ENCODE measurements at places on chromosomes 3 and 15. TPM values are rescaled to one million over a fixed set of nuclear protein-coding genes. Genes with fewer than 3 reads are reported as not detected.
A peak's percentile ranks its signal among the peaks of the same experiment; 100 is the strongest.

DNA sequence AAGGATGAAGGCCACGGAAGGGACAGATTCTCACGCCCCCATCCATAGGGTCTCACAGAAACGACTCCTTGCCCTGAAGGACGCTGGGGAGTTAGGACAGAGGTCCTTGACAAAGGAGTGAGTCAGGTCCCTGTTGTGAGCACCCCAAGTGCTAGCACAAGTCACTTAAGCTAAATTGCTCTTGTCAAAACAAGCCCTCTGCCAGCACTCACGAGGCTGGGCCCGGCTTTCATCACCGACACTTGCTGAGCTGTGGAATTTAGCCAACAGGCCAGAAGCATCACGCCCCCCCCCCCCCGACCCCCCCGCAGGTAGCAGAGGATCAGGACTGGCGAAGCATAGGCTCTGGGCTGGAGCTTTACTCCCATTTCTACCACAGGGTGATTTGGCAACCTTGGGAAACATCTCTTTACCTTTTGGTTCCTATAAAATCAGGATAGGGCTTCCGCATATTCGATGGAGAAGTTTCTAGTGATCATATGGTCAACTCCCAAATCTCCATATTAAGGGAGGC, 75.4 kb downstream of the ADCY5 start:
- no peak for DNase-seq

GOLGA6D gene
- not detected for total RNA-seq

GOLGA6A gene
- total RNA-seq, result not detected

GRCh38 chr3:195214381-195214780, 56.6 kb downstream of the XXYLT1 start:
- no peak for DNase-seq

NR2F2 gene
- 22.0 TPM for total RNA-seq

DNA sequence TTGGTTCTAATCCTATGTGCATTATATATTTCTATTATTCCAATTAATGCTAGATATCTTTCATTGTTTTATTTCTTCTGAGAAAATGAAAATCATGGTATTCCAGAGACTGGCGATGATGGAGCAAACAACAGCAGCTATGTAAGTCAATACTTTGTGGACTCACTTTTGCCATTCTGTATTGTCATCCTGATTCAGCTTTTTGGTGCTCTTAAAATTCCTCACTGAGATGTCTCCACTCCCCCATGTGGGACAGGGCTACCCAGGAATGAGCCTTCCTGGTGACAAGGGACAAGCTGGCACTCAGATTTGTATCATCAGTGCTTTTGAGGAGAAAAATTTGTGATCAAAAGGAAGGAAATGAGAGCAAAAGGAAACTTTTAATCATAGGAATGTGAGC, 56.7 kb upstream of the XCR1 start:
- no peak for DNase-seq

GRCh38 chr3:95645291-95645690, 1169.1 kb upstream of the EPHA6 start:
- DNase-seq, result no peak

RAB27A gene
- 16.2 TPM for total RNA-seq

GRCh38 chr3:43025423-43025822, 46.3 kb downstream of the GASK1A start:
- no peak for DNase-seq

DNA sequence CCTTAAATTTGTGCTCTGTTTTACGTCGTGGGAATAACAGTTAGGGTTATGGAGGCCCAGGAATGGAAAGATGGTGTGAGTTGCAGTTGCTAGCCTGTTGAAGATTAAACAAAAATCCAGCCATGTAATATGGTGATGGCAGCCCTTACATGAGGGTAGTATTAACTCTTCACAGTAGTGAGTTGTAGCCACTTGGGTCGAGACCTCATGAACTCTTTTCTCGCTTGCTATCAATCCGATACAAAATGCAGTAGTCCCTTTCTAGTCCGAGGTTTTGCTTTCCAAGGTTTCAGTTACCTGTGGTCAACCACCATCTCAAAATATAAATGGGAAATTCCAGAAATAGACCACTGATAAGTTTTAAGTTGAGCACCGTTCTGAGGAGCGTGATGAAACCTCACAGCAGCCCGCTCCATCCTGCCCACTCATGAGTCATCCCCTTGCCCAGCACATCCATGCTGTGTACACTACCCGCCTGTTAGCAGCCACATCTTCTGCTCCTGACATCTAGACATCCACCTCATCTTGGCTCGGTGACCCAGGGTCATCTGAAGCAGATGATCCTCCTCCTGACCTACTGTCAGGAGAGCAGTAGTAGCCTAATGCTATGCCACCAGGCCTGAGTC, 177.9 kb downstream of the CDIN1 start:
- no peak for DNase-seq

- no peak for DNase-seq
Observed at GRCh38 chr3:51711352-51712037, 4.6 kb downstream of the GRM2 start.

CORO2B gene
- total RNA-seq, result 2.3 TPM

CEP70 gene
- 57.7 TPM for total RNA-seq

GRCh38 chr3:36227980-36228379, 152.3 kb upstream of the STAC start:
- DNase-seq, result peak; percentile 93

GRCh38 chr15:62857411-62857853, 185.1 kb upstream of the TPM1 start:
- no peak for DNase-seq

DNA sequence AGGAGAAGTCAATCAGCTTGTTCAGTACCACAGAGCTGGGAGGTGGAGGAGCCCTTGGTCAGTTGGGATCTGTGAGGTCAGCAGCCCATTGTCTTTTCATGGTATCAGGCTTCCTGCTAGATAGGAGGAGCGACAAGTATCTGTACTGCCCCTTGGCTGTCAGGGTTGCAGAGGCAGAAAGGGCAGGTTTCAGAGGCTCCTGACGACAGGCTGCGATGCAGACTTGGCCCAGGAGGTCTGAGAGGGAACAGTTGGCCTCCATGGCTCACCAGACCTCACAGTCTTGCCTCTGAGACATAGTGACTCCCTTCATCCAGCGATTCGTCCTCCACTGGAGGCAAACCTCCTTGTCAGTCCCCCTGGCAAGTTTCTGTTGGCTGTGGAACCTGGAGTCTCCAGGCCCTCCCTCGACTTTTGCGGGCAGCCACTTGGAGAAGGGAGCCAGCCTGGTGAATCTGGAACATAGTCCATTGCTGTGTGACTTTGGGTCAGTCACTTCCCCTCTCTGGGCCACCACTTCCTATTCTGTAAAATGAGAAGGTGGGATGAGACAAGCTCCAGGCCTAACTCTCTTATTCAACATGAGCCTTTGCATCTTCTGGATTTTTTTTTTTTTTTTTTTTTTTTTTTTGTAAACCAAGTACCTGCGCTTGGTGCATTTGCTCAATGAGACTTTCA, 177.9 kb upstream of the TLE3 start:
- DNase-seq, result no peak

DNA sequence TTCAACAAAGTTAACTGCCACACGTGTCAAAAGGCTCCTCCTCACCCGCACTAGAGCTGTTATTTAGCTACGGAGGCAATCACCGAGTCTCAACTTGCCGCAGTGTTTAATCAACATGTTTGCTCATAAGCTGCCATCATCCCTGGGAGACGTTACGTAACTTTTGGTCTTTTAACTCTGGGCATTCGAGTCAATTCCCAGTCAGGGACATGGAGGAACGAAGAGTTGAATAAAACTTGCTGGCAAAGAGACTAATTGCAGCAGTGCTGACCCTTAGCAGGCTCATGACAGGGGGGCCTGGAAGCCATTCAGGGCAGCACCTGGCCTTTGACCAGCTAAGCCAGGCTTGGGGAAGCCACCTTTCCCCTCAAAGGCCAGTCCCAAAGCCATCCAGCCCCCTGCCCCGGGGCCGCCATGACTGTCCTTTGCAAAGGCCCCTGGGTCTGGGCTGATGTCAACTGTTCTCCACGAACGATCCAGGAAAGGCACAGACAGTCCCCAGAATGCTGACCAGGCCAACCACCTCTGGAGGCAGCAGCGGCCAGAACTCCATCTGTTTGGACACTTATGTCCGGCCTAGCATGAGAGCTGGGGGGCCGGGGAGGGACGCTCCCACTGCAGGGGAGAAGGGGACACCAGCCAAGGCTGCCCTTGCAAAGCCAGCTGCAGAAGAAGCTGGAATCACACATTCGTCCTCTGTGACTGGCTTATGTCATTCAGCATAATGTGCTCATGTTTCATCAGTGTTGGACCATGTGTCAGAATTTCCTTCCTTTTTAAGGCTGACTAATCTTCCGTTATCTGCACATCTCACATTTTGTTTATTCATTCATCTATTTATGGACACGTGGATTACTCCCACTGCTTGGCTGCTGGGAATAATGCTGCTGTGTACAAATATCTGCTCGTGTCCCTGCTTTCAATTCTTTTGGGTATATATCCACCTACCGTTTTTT, 43.7 kb downstream of the PCSK6 start:
- peak; percentile 45 for DNase-seq

DNA sequence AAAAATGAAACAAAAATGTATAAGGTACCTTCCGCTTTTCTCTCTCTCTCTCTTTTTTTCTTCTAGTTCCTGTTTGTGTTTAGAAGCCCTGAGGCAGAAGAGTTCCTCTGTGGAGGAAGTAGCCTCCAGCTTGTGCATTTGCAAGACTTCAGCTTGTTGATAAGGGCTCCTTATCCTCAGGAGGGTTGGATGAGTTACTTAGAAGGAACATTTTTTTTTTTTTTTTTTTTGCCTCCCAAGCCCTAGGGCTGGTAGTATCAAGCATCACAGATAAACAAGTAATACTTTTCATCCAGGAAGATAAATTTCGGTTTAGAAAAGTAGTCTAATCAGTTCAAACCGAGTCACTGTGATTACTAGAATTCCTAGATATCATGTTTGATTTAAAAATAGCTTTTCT, 91.0 kb upstream of the CBLB start:
- no peak for DNase-seq

- DNase-seq, result no peak
Observed at GRCh38 chr3:69097407-69098086, 12.8 kb downstream of the ARL6IP5 start.

SUSD5 gene
- 3.5 TPM for total RNA-seq

GRCh38 chr15:74277242-74277810, 41.2 kb downstream of the CCDC33 start:
- no peak for DNase-seq

DNA sequence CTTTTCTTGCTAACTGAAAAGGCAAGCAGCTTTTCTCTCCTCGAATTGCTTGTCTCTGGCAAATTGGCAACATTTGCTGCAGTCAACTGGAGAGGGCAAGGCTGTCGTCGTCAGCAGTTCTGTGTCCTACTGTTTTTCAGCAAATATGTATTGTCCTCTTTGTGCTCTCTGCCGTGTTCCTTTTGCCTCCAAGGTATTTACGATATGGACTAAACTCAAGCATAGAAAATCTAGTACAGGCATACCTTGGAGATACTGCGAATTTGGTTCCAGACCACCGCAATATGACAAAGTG, 558 bp upstream of the SLC30A4 start:
- no peak for DNase-seq

FBXW12 gene
- not detected for total RNA-seq

RLBP1 gene
- total RNA-seq, result not detected

UCN2 gene
- total RNA-seq, result 2.4 TPM

GRCh38 chr15:94252906-94253491, 21.6 kb downstream of the MCTP2 start:
- DNase-seq, result no peak

Measured in tongue (tissue), 3 donors.